ENCODE measurements at places on chromosomes 2 and 18.

GRCh38 chr18:37265382-37265781, 300.2 kb downstream of the CELF4 start:
- no peak for DNase-seq

GRCh38 chr18:65608471-65608870, 142.3 kb upstream of the CDH7 start:
- no peak for DNase-seq

- no peak for DNase-seq
Measured at GRCh38 chr2:111626037-111626864, 257.7 kb downstream of the ANAPC1 start.

- DNase-seq = no peak
Measured at GRCh38 chr2:28153851-28154250, 238.8 kb upstream of the FOSL2 start.

GRCh38 chr18:46894124-46894523, 23.2 kb downstream of the PIAS2 start:
- DNase-seq = no peak

DNA sequence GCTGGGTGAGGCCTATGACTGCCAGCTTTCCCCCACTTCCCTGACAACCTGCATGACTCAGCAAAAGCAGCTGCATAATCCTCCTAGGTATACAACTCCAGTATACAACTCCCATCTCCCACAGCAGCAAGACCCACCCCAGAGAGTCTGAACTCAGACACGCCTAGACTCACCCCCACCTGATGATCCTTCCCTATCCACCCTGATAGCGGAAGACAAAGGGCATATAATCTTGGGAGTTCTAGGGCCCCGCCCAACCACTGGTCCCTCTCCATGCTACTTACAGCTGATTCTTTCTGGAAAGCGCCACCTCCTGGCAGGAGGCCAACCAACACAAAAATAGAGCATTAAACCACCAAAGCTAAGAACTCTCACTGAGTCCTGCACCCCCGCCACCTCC, 296.5 kb downstream of the DCC start:
- no peak for DNase-seq

DNA sequence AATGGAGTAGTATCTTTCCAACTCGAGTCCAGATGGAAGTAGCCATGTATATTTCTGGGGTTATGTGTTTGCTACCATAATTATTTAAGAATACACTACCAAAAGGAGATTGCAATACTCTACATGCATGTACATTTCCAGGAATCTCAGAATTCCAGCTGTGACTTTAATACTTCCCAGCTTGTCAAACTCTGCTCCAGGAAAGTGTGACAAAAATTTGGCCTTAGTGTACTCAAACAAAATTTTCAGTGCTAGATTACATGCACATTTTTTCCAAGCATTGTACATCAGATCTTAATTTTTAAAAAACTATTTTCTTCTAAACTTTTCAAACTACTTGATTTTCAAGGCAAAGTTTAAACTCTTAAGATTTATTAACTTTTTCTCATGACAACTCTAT, 1791.6 kb downstream of the SUCLG1 start:
- DNase-seq = no peak

DNA sequence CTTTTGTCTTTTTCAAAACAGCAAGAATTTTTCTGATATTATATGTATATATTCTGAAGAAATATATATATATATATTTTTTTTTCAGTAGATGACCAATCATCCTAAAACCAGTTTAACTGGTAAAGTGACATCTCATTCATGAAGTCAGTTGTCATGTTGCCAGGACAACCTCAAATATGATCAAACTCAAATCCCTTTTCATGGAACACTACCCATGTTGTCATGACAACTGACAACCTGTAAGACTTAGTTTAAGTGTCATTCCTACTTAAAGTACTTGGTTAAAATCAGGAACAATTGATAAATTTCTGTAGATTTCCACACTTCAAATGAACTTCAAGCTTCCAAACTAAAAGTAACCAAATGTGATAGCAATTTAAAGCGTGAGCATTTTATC, 101.8 kb upstream of the ERBB4 start:
- DNase-seq = no peak

DNA sequence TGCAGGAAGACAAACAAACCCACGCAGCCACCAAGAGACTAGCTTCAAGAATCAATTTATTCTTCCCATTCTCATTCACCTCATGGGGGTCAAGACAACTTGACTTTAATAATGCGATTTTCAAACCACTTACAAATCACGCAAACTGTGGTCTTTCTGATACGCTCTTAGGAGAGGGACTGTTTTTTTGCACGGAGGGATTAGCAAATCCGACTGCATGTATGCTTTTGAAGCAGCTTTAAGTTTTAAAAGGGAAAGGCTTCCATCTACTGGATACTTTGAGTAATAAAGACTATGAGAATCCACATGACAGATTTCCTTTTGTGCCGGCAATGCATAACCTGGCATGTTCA, 322.9 kb upstream of the KCNJ3 start:
- DNase-seq = peak; percentile 9

GRCh38 chr18:24658302-24658701, 197.9 kb downstream of the HRH4 start:
- no peak for DNase-seq

DNA sequence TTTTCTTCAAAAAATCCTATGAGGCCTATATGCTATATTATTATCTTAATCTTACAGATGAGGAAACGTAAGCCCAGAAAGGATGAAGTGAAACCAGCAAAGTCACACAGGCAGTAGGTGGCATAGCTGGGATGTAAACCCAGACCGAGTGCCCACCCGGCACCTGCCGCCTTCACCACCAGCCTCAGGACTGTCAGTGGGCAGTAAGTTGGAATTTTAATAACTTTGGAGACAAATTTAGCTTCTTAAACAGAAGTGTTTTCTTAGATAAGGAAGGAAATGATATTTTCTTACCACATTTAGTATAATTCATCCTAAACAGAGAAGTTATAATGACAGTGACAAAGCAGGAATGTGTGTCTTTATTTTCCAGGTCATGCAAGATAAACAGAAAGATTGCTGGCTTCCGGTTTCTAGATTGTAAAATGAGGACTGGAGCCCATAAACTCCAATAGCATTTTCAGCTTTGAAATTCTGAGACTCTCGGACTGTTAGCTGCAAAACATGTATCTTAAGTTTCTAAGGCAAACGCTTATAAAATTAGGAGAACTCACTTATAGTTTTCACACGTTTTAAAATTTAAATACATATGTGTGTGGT, 59.3 kb downstream of the CD8B2 start:
- no peak for DNase-seq

DNA sequence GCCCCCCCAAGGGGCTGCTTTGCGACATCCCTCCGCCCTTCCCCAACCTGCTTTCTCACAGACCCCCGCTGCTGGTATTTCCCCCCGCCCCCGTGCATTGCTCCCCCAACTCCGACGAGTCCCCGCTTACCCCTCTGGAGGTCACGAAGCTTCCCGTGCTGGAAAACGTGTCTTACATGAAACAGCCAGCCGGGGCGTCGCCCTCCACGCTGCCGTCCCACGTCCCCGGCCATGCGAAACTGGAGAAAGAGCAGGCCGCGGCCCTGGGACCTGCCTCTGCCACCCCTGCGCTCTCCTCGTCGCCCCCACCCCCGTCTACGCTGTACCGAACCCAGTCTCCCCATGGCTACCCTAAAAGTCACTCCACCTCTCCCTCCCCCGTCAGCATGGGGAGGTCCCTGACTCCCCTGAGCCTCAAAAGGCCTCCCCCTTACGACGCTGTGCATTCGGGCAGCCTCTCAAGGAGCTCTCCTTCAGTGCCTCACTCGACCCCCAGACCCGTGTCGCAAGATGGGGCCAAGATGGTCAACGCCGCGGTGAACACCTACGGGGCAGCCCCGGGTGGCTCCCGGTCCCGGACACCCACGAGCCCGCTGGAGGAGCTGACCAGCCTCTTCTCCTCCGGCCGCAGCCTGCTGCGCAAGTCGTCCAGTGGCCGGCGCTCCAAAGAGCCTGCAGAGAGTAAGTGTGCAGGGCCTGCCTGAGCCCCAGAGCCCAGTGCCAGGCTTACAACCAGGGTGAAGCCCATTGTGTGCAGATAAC, 183.0 kb downstream of the NYAP2 start:
- no peak for DNase-seq

- DNase-seq = no peak
Measured at GRCh38 chr2:64787698-64788097, 134.0 kb upstream of the SERTAD2 start.

DNA sequence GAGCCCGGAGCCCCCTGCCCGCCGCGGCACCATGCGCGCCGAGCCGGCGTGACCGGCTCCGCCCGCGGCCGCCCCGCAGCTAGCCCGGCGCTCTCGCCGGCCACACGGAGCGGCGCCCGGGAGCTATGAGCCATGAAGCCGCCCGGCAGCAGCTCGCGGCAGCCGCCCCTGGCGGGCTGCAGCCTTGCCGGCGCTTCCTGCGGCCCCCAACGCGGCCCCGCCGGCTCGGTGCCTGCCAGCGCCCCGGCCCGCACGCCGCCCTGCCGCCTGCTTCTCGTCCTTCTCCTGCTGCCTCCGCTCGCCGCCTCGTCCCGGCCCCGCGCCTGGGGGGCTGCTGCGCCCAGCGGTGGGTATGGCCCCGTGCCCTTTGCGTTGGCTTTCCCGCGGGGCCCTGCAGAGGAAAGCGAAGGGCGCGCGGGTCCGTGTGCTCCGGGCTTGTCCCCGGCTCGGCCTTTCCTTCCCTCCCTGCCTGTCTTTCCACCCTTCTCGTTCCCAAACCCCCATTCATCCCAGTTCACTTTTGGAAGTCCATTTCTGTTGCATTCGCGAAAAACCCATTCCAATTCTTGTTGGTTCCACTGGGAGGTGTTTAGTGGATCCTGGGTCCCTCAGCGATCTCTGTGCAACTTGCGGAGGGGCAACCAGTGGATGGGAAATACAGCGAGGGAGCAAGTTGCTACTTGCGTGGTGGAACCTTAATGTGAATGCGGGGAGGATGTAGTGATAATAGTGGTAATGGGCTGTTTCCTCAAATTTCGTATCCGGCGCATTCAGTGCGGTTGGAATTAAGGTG, 599 bp downstream of the ADAM23 start:
- DNase-seq = peak; percentile 46

- DNase-seq = no peak
Measured at GRCh38 chr18:58335821-58336220, 291.8 kb downstream of the NEDD4L start.

- DNase-seq = no peak
Measured at GRCh38 chr2:100630473-100630977, 67.7 kb downstream of the PDCL3 start.

- no peak for DNase-seq
Measured at GRCh38 chr2:233491326-233491725, 75.3 kb downstream of the USP40 start.

GRCh38 chr18:21960189-21960588, 209.2 kb upstream of the GATA6 start:
- no peak for DNase-seq

All from A549 (cell line).